ENCODE measurements at places on chromosomes 5 and 9. TPM values are rescaled to one million over a fixed set of nuclear protein-coding genes. Genes with fewer than 3 reads are reported as not detected.

GRCh38 chr5:146070746-146071145 is 34.6 kb downstream of the PLAC8L1 start:
- no peak overlapping the region for H3K27ac ChIP-seq
- peaks cover 3% of the 10 kb centered on the region for H3K27me3 ChIP-seq
- H3K4me1 ChIP-seq = peaks cover 10% of the 10 kb centered on the region
- no peak for DNase-seq
- H3K4me3 ChIP-seq = no peak overlapping the region
- no peaks in the 10 kb centered on the region for H3K36me3 ChIP-seq

DNA sequence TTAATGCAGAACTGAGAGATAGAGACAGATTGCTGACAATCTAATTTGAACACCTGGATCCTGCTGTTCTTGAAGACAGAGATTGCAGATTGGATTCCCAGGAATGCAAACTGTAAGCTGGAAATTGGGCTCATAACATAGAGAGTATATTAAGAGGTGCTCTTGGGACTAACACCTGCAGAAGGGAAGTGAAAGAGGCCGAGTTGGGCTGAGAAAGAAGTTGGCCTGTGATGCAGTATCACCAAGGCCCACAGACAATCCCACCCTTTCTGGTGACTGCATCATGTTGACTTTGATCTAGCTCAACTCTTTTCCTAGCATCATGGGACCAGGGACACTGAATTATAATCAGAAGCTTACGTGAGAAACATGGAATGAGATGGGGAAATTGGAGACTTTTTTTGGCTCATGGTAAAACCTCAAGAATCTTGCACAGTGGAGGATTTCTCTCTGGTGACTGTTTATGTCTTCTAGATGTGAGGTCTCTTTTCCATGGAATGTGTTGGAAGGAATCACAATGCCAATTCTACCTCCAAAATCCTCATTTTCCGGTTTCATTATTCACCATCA is 36.5 kb upstream of the NUDT12 start:
- no peaks in the 10 kb centered on the region for H3K36me3 ChIP-seq
- H3K27ac ChIP-seq = no peak overlapping the region
- no peak overlapping the region for H3K4me3 ChIP-seq
- no peaks in the 10 kb centered on the region for H3K27me3 ChIP-seq
- H3K4me1 ChIP-seq = no peaks in the 10 kb centered on the region

DNA sequence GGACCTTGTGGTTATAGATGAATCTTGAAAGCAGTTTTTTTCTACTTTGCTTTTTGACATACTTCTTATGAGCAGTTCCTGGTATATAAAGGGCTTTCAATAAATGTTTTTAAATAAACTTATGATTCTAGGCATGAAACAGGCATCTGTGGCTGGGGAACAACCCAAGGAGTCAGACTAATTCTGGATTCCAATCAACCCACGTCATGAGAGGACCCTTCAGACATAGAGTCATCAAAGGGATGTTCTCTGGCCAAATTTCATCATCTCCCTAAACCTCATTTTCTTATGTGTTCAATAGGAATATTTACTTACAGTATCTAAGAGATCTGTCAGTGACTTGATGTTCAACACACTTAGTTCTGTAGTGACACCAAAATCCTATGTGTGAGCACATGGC is 243.8 kb upstream of the ZNF462 start:
- H3K36me3 ChIP-seq = no peaks in the 10 kb centered on the region
- peaks cover 26% of the 10 kb centered on the region for H3K4me1 ChIP-seq
- no peaks in the 10 kb centered on the region for H3K27me3 ChIP-seq
- H3K4me3 ChIP-seq = no peak overlapping the region

HAVCR1 gene
- 0.92 TPM for total RNA-seq

FST gene
- 7.6 TPM for total RNA-seq

C9orf153 gene
- not detected for total RNA-seq
